NCI-H2081 treated with DMSO at 0.1 percent for 48 hours (cell line): ENCODE measurements at places on chromosomes 2 and 18.

- no peak for DNase-seq
These were observed 39.1 kb downstream of the KLHL29 start for GRCh38 chr2:23423873-23424680.

DNA sequence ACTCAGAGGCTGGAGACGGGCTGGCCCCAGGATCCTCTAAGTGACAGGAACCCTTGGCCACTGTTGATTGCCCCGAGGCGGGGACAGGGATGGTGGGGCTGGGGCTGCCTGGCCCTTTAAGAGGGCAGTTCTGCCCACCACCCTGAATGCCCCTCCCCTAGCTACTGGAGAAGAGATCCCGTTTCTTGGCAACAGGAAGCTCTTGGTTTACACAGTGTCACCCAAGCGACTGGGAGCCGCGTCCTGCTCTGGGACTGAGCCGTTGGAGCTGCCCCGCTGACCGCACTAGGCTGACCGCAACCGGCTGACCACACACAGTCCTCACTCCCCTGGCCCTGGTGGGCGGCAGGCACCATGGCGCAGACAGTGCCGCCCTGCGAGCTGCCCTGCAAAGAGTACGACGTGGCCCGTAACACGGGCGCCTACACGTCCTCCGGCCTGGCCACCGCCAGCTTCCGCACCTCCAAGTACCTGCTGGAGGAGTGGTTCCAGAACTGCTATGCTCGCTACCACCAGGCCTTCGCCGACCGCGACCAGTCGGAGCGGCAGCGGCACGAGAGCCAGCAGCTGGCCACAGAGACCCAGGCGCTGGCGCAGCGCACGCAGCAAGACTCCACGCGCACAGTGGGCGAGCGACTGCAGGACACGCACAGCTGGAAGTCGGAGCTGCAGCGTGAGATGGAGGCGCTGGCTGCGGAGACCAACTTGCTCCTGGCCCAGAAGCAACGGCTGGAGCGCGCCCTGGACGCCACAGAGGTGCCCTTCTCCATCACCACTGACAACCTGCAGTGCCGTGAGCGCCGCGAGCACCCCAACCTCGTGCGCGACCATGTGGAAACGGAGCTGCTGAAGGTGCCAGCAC, at the start of gene TEKT4:
Gene TEKT4, plus strand, starts transcription at position 205 of the 862 bp plus-strand sequence. Its CDS starts 150 bp downstream, at position 355.
- DNase-seq: no peak

DNA sequence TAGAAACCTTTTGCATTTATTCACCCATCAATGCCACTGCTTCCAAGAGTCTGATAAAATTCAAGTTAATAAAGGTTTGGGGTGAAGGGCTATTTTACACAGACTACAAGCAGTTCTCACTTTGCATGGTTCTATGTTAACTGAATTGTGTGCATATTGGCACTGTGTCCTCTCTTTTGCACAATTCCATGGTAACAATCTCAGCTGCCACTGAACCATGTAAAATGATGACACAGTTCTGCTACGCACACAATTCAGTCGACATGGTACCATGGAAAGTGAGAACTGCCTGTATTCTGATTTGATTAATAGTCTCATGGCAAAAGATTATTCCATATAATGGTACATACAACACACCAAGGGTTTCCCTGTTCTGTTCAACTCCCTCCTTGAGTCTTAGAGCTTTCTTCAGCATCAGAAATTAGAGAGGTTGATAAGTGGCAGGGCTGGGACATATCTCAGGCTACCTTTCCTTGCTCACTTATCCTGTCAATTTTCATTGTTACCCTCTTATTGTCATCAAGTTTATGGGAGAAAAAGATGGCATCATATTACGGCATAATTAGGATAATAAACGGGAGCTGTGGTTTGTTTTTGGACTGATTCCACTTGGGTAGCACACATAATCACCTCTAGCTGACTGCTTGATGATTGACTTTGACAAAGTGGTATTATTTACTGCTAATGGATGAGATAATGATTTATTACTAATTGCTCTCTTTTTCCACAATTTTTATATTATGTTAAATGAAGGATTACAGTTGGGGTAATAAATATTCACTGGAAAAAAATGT, 139.3 kb upstream of the CREB1 start:
- peak; percentile 49 for DNase-seq

DNA sequence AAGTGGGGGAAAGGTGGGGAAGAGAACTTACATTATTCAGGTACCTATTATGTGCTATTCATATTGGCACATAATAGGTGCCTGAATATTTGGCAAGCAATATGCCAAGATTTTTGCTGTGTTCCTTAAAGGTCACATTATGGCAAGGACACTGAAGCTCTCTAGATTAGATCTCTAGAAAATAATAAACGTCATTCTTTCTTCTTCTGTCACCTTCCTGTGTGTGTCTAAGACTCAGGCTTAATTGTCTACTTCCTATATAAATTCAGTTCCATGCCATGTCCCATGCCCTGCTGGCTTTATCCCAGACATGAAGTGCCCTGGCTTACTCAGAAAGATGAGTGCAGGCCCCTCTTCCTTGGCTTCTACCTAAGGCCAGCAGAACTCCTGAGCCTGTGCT, 191.1 kb upstream of the CTAGE1 start:
- no peak for DNase-seq

GRCh38 chr2:98296440-98296839, 49.8 kb upstream of the CNGA3 start:
- no peak for DNase-seq

- DNase-seq: no peak
These were observed 73.8 kb upstream of the AGAP1 start for GRCh38 chr2:235419996-235420395.

DNA sequence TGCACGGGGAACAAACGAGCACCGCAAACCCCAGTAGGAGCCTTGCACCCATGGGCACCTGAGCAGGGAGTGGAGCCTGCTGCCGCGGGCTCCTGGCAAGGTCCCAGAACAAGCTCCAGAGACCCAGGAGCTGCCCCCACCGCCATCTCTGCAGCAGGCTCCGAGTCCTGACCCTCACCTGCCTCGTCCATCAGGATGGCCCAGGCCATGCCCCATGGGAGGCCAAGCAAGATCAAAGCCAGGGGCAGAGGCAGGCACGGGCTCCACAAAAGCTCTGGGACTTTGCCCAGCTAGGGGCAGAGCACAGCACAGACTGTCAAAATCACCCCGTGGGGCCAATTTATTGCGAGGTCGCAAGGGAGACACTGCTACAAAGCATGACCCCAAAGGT, 43.6 kb downstream of the GPC1 start:
- no peak for DNase-seq

DNA sequence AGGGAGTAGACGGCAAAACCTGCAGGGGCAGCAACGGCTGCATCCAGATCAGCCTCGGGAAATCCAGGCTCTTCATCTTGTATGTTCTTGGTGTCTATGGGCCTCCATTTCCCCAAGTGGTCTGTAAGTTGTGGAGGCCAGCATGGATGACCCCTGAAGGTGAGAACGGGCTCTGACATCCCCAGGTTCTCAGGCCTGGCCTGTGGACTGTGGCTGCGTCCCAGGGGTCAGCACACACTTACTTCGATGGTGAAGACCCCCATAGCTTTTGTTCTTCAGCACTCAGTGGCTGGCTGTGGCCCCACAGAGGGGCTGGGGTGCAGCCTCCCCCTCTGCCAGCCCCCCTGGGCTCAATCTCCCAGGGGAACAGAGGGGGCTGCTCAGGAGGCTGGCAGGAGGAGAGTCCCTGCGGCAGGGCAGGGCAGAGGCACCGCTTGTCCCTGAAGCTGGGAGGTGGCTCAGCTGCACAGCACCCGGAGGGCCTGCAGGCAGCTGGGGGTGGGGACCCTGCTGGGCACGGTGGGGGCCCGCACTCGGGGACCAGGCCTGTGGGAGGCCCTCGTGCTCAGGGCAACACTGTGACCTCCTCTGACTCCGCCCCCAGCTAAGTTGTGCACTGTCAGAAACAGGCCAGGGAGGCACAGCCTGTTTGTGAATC, 3.8 kb downstream of the SLC66A3 start:
- no peak for DNase-seq

DNA sequence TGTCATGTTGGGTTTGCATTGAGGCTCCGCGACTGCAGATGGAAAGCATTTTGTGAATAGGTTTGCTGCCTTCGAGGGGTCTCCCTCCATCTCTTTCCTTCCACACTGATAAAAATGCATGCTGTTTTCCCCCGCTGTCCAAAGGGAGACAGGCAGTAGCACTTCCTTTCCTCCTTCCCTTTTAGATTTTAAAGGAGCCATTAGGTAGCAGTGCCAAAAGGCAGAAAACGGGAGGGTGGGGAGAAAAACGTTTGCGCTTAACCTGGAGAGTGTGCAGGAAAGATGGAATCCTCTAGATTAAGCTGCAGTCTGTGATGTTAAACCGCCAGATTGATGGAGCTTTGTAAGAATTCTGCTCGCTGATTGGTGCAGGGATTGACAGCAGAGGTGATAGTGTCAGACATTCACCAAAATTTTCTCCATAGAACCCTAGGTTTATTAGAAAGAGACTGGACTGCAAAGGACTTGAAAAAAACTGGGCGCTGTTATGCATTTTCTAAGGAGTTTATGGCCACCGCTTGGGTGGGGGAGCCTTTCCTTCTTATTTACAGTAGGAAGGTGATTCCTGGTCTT, 688 bp downstream of the MAPRE2 start:
- no peak for DNase-seq

DNA sequence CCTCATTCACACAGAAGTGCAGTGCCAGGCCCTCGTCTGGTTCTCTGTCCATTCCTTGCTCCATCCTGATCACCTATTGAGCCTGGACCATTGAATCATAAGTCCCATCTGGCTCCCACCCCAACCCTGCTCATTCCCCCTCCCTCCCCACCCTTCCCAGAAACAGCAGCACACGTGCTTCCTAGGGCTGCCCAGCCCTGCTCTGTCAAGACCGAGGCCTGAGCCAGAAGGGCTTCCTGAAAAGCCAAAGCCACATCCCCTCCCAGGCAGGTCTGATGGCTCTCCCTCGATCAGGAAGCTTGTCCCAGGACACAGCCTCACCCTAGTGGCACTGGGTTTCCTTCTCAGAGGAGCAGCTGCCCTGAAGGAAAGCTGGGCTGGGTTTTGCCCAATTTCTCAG, 79.8 kb upstream of the FZD7 start:
- no peak for DNase-seq

- DNase-seq: no peak
These were observed 11.9 kb upstream of the AGFG1 start for GRCh38 chr2:227460070-227460485.

DNA sequence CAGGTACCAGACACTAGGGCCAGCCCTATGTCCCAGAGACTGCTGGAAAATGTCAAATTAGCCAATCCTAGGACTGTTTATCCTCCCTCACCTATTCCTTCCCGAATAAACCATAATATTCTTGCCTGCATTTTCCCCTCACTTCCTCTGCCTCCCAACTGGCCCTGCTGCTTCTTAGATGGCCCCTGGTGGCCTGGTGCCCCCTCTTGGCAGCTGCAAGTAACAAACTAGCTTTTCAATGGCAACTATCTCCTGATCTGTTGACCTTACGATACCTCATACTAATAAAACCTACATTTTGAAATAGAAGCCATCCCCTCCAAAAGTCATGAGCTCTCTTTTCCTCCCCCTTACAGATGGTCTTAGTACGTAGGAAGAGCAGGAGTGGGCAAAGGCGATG, 132.0 kb downstream of the ALPK2 start:
- DNase-seq: no peak

- DNase-seq: peak; percentile 95
These were observed 56.9 kb upstream of the CCDC141 start for GRCh38 chr2:179106676-179107428.

DNA sequence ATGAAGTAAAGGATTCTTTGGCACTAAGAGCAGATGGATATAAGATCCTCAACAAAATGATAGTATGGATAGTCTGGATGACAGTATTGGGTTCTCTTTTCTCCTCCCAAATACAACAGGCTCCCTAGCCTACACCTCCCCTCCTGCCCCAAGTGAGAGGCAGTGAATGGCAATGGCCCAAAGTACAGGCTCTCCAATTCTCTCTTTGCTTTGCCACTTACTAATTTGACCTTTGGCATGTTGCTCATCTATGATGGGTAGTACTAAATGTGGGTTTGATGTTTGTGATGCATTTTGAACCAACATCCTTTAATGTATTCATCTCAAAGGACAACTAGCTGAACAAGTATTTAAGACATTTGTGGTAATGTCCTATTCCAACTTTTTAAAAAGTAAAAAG, 65.9 kb downstream of the EIF5B start:
- no peak for DNase-seq

DNA sequence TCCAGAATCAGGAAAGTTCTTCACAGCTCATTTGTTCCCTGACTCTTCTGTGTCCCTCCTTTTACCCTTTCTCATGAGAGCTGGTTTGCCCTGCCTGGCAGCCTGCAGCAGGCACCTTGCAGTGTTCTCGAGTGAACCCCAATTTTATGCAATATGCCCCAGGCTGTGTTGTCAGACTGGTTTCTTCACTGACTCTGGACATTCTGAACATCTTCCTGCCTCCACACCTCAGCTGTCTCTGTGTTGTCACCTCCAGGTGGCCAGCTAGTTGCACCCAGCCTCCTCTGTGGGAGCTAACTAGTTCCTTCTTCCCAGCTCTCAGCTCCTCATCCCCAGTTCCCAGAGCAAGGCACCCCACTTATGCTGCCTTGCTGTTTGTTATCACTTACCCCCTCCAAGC, 5.5 kb downstream of the SETBP1 start:
- no peak for DNase-seq

- DNase-seq: no peak
These were observed 211.9 kb downstream of the AGPS start for GRCh38 chr2:177604271-177605065.

DNA sequence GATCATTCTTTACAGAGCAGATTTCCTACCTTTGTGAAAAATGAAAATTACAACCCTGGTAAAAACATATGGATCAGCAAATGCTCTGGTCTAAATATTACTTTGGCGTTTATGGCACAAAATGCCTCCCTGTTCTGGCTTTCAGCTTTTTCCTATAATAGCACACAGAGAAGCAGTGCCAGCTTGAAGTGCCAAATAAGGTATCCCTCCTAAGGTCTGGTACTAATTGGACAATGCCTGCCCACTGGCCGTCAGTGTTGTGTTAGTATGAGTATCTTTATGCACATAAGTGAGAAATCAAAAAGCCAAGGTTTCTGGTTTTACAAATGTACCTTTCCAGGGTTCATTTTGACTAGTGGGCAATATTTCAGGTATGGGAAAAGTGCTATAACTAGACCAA, 1293.7 kb upstream of the FAM98A start:
- no peak for DNase-seq

DNA sequence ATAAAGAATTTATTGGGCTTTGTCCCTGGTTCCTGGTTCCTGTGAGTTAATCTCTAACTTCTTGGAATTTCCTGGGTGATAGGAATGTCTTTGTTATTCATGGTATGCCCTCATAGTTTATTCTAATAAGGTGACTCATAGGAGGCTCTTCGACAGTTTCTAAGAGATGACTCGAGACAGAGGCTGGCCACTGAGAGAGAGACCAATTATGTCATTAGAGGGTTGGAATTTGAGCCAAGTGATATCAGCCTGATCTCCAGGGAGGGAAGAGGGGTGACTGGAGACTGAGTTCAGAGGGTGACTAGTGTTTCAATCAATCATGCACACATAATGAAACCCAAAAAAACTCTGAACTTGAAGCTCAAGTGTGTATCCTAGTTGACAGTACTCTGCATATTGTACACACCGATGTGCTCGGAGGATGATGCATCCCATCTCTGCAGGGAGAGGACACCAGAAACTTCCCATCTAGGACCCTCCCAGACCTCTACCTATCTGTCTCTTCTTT, 185.7 kb downstream of the MTCL1 start:
- no peak for DNase-seq
